T47D (cell line): ENCODE measurements at places on chromosomes 2 and 18.

GRCh38 chr2:33873076-33873605 lies 274.0 kb upstream of the FAM98A start:
- DNase-seq: no peak

DNA sequence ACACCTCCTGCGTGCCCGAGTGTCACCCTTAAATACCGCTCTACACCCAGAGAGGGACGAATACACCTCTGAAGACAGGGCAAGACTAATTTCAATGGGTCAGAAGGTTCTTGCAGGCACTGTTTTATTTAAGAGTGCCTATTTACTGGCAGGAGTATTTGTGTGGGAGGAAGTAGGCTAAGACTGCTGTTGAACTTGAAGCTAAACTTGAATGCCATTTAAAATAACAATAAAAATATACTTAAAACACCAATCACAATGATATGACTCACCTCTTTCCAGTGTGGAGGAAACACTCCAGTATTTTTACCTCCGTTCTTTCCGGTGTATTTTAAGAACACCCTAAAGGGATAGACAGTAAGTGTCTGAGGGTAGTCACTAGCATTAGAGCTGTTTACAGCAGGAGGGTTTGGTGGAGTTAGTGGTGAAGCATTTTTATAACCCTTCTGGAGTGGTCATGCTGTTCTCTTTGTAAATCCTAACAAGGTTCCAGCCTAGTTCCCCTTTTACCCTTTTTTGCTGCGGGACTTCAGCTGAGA lies 9.6 kb upstream of the HOXD1 start:
- DNase-seq: no peak

DNA sequence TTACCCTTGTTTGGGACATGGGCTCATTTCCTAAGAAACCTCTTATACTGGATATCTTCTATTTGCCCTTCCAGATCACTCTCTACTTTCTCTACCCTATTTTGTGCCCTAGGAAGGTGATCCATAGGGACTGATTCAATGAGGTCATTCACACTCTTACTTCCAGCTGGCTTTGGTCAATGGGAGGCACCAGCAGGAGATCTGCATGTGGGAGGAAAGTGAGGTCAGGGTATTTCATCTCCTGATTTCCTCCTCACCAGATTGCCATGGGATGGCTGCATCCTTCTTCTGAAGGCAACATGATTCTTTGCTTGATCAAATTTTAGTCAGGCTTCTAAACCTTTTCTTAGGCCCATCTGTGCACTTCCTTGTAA lies 15.2 kb downstream of the M1AP start:
- DNase-seq: no peak

DNA sequence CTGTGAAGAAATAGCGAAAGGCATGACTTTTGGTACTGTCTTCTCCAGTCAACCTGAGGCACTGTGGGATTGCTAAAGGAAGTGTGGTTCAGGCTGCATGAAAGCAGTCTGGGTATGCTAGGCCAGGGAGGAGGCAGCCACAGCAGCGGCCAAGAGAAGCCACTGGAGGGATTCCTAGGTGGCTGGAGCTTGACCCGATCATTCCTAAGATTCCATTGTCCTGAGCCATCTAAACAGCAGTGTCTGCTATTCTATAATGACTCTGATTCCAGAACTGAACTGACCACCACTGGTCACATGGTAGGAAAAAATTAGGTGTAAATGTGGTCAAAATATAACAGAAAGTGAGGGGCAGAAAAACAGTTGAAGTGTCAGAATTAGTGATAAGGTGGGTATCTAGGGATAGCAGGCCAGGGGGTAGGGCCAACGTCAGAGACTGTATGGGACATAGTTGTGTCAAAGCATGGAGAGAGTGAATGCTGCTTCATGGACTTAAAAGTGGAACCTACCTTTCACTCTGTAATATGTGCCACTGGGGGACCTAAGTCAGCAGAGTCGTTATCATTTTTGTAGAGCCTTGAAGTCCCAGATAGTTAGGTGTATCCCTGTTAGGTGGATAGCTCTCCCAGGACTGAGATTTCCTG lies 204.6 kb downstream of the CTNNA2 start:
- DNase-seq: no peak
